ENCODE measurements at places on chromosomes 6 and 20.

DNA sequence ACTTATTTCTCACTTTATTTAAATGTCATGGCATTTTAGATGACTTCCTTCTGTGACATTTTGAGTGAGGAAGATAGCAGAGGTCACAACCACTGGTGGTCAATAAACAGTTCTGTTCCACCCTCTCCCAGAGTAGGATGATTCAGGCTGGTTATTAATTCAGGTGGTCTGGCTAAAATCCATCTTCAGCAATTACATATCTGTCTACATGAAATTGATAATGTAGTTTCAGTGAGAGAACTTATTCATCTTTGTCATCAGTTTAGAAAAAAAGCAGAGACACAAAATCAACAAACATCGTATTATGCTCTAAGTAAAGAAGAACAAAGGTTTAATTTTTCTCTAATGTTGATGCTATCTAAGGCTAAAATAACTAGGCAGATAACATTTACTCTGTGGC, 525.5 kb downstream of the TENT5A start:
- no peak for DNase-seq
- H3K4me1 ChIP-seq, result no peaks in the 10 kb centered on the region
- no peaks in the 10 kb centered on the region for H3K27me3 ChIP-seq
- no peaks in the 10 kb centered on the region for H3K36me3 ChIP-seq
- no peak overlapping the region for H3K27ac ChIP-seq

DNA sequence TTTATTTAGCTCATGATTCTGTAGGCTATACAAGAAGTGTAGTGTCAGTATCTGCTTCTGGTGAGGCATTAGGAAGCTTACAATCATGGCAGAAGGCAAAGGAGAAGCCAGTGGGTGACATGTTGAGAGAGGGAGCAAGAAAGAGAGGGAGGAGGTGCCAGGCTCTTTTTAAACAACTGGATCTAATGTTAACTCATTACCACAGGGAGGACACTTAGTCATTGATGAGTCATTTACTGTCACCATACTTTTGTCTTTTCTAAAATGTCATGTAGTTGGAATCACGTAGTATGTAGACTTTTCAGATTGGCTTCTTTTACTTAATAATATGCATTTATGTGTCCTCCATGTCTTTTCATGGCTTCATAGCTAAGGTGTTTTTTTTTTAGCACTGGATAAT, 58.1 kb downstream of the NUS1 start:
- no peaks in the 10 kb centered on the region for H3K4me1 ChIP-seq
- H3K27ac ChIP-seq, result no peak overlapping the region
- no peak for DNase-seq
- H3K4me3 ChIP-seq, result no peak overlapping the region

DNA sequence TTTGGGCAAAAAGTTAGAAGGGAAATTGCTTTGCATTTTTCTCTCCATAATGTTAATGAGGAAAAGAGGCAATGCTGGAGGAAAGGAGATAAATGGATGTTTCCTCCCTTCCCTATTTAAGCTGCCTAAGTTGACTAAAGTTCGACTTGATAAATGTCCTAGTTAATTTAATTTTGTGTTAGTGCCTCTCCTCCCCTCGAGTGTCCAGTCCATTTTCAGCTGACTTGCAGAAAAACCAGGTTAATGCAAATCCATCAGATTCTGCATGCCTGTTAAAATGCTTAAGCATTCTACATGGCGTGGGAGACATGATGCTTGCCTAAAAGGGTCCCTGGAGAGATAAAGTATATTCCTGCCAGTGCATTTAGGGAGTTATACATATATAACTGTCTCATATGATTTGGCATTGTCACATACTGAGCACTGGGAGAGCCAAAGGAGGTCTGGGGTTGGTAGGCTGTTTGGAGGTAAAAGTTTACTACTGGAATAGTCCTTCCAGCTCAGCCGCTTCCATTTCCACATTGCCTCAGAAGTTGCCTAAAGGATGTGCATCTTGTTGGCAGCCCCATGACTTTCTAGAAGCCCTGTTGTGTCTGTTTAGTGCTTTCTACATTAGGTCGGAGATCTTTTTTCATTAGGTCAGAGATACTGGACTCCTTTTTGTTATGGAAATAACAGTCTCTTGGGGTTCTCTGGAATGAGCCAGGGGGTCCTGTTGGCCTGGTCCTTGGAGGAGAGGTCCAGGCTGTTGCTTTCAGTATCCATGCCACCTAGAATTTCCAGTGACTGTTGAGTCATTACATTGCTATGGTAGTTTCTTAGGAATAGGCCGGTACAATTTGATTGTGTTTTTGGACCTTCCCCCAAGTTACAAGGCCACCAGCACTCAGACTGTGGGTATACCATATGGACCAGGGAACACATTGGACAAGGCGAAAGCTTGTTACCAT, 30.4 kb downstream of the JARID2 start:
- DNase-seq, result no peak
- no peak overlapping the region for H3K4me3 ChIP-seq
- no peaks in the 10 kb centered on the region for H3K27me3 ChIP-seq
- no peak overlapping the region for H3K27ac ChIP-seq

DNA sequence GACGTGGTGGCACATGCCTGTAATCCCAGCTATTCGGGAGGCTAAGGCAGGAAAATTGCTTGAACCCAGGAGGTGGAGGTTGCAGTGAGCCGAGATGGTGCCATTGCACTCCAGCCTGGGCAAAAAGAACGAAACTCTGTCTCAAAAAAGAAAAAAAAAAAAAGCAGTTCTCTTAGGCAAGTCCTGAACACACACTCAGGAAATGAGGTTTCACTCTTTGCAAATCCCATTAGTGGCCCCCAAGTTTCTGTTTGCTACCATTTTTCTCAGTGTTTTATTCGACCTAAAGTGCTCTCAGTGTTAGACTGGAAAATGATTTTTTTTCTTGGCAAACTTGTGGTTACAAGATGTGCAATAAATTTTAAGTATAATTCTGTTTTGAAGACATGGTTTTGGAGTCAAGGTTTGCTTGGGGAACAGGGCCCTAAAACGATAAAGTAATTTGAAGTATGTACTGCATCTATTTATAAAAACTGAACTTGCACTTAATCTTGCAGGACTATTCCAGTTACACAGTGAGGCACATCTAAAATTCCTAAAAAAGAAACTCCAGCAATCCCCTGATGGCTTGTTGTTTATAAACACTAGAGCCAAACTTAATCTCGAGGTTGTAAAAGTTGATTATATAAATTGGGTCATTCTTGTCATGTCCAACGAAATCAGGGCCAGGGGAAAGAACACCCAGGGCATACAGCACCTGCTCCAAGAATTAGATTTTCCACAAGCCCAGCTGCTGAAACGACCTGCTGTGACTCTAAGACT, 42.6 kb downstream of the MAP1LC3A start:
- no peaks in the 10 kb centered on the region for H3K27me3 ChIP-seq
- H3K36me3 ChIP-seq, result no peaks in the 10 kb centered on the region
- H3K4me1 ChIP-seq, result peaks cover 10% of the 10 kb centered on the region
- peak overlapping the region; percentile 30 for H3K27ac ChIP-seq

DNA sequence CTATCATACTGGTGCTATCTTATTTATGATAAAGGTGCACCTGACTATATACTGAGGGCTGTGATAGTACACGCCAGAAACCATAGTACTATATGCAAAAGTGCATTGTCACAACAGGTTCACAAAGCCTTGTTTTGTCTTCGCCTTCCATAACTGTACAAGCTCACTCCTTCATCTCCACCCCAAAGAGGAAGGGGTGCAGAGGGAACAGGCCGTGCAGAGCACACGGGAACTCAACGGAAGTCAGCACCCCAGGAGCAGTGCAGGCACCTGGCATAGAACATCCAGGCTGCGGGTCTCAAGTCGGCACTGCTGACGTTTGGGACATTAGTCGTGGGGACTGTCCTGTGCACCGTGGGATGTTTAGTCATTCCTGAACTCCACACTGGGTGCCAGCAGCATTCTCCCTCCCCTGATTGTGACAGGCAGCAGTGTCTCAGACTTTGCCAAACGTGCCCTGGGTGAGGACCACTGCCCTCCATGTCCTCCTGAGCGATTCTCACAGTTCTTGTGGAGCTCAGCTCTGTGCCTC, 99.7 kb downstream of the PXDC1 start:
- H3K4me1 ChIP-seq, result no peaks in the 10 kb centered on the region
- no peaks in the 10 kb centered on the region for H3K27me3 ChIP-seq
- no peak overlapping the region for H3K27ac ChIP-seq
- H3K36me3 ChIP-seq, result no peaks in the 10 kb centered on the region
- DNase-seq, result no peak
- no peak overlapping the region for H3K4me3 ChIP-seq

DNA sequence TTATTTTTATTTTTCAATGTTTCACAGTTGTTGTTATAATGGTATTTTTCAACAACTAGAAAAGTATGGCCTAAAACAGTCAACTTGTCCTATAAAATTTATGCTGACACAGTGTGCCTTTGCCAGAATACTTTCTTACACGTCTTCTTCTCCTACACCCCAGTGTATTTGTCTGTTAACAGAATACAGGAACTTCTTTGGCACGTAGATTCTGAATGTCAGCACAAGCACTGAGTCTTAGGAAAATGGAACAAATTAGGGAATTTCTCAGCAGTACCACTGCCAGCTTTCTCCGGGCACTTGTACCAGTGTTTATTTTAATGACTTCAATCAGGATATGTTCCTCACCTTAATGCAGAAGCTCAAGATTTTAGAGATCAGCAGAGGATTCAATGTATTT, 26.7 kb upstream of the AKIRIN2 start:
- H3K36me3 ChIP-seq, result no peaks in the 10 kb centered on the region
- no peak overlapping the region for H3K4me3 ChIP-seq
- H3K27ac ChIP-seq, result peak overlapping the region; percentile 90
- H3K27me3 ChIP-seq, result no peaks in the 10 kb centered on the region
- DNase-seq, result no peak

Data from gastrocnemius medialis (tissue), 4 donors.